ENCODE measurements at places on chromosomes 7 and 10.

DNA sequence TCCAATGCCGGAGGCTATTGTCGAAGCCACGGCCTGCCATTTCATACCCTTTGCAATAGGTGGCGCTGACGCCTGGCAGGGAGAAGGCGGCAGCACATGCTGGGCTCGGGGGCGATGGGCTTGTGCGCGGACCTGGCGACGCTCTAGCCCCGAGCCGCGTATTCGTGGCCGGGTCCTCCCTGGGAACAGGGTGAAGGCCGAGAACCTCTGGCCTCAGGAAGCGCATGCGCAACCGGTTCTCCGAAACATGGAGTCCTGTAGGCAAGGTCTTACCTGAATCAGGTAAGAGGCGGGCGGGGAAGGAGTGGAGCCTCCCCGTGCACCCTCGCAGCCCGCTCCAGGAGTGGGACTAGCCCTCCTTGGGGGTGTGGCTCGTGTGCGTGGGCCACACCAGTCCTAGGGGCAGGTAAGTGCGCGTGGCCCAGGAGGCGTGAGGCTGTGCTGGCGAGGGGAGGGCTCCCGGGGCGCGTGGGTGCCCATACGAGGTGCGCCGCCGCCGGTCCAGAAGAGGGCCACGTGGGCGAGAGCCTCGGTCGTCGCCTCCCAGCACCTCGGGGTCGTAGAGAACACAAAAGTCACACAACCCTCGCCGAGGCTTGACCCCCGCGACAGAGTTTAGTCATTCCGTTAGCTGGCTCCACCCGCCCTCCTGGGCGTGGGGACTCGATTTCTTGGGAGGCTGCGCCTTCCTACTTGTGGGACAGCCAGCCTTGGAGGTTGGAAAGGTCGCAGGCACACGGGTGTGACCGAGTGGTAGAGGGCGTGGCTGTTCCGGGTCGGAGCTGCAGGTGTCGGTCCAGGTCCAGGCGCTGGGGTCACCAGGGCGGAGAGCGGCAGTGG is 5.6 kb upstream of the MEST start:
- peak; percentile 68 for DNase-seq

- no peak for DNase-seq
Observed at GRCh38 chr7:123675181-123675473, 19.5 kb downstream of the LMOD2 start.

- DNase-seq: no peak
Observed at GRCh38 chr7:22109761-22110160, 164.1 kb upstream of the CDCA7L start.

GRCh38 chr7:94630855-94631254 is 25.1 kb downstream of the SGCE start:
- no peak for DNase-seq

- no peak for DNase-seq
Observed at GRCh38 chr7:92723943-92724342, 112.4 kb downstream of the CDK6 start.

DNA sequence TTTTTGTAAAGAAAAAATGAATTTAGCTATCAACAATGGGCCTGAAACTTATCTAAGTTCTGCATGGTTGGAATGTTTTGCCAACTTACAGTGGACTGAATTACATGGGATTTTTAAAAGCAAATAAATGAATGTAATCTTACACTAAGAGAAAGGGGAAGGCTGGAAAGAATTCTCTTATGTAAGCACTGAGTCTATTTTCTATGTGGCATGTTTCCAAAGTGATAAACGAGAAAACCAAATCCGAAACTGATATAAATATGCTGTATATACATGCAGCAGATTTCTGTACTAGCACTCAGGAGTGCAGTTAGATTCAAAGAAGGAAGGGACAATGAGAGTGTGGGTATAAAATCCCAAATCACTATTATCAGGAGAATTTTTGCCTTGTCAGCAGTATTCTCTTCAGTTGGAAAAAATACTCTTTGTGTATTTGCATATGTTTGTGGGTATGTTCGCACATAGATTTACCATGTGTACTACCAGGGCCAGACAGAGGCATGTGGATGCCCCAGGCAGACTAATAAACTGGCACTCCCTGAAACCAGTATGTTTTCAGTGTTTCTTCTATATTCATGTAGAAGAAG is 334.3 kb upstream of the SEMA3D start:
- DNase-seq: no peak

- no peak for DNase-seq
Observed at GRCh38 chr7:1385809-1386622, 73.3 kb downstream of the MICALL2 start.

DNA sequence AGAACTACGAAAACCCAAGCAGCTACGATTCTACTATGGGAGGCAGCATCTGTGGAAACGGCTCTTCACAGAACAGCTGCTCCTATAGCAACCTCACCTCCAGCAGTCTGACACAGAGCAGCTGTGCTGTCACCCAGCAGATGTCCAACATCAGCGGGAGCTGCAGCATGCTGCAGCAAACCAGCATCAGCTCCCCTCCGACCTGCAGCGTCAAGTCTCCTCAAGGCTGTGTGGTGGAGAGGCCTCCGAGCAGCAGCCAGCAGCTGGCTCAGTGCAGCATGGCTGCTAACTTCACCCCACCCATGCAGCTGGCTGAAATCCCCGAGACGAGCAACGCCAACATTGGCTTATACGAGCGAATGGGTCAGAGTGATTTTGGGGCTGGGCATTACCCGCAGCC is 81.6 kb upstream of the SAMD8 start:
- DNase-seq: no peak

GRCh38 chr7:74483402-74484336 is 30.0 kb downstream of the GTF2IRD1 start:
- no peak for DNase-seq

DNA sequence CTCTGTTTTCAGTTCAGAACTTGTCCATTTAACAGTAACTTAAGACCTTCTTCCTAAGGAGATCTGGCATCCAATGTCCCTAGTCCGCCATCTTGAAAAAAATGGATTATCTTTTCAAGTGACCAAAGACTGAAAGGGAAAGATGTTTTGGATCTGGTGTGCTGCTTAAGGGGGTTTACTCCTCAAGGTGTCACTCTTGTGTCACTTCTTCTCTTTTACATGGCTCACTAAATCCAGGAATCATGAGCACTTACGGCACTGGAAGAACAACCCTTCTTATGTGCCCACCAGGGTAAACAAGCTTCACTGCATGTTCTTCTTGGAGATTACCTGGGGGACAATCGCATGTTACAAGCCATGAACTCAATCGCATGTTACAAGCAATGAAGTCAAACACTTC is 43.7 kb downstream of the ANXA8 start:
- no peak for DNase-seq

- no peak for DNase-seq
Observed at GRCh38 chr7:2403718-2404648, 572 bp downstream of the CHST12 start.

DNA sequence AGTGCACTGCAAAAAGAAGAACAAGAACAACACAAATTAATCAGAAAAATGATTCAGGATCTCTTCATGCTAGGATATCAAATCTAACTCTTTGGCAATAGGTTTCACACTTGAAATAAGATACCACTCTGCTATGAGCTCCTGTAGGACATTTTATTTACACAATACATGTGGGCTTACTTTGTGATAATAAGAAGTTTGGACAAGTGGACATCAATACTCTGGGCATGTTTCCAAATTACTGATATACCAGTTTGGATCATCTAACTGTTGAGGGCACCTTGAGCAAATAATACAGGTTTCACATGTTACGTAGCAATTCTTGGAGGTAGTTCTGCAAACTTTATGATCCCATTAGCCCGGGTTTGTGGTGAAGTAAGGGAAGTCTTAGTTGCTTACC is 59.8 kb downstream of the CPVL start:
- DNase-seq: no peak

GRCh38 chr10:126730856-126731609 is 60.5 kb upstream of the C10orf90 start:
- DNase-seq: no peak

- no peak for DNase-seq
Observed at GRCh38 chr10:3095373-3096139, 28.2 kb downstream of the PFKP start.

DNA sequence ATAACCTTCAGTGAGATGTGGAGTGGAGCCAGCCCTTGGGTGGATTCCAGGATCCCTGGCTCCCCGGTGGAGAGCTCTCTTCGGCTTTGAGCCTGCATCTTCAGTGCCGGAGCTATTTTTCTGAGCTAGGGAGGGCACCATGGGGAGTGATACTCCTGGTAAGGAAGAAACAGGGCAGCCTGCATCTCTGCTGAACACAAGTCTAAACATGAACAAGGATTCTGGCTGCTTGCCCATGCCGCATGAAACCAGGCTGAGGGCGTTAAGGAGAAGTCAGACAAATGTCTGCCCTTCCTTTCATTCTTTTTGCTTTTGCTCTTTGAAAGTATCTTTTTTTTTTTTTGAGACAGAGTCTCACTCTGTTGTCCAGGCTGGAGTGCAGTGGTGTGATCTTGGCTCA is 60.4 kb downstream of the EVX1 start:
- no peak for DNase-seq

- no peak for DNase-seq
Observed at GRCh38 chr7:91083855-91084644, 180.2 kb upstream of the FZD1 start.

GRCh38 chr7:138137423-138138171 is 61.3 kb downstream of the AKR1D1 start:
- no peak for DNase-seq

GRCh38 chr10:31322647-31323046 is 3.6 kb downstream of the ZEB1 start:
- DNase-seq: no peak

DNA sequence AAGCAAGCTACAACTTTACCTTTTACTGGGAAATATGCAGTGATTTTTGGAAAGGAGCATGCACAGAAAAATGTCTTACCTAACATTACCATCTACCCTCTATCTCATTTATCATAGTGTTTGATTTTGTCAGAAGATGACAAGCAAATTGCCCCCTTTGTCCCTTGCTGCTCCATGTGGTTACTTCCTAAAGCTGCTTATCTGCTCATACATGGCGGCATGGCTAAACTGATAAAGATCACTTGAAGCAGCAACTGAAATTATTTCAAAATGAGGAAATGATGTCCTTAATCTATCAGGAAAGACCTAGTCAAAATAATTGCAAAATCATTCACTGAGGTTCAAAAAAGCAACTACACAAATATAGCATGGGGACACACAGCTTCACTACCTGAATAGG is 1198.5 kb upstream of the SORCS1 start:
- DNase-seq: no peak

- peak; percentile 75 for DNase-seq
Observed at GRCh38 chr10:75110006-75110632, 1.3 kb upstream of the SAMD8 start.

DNA sequence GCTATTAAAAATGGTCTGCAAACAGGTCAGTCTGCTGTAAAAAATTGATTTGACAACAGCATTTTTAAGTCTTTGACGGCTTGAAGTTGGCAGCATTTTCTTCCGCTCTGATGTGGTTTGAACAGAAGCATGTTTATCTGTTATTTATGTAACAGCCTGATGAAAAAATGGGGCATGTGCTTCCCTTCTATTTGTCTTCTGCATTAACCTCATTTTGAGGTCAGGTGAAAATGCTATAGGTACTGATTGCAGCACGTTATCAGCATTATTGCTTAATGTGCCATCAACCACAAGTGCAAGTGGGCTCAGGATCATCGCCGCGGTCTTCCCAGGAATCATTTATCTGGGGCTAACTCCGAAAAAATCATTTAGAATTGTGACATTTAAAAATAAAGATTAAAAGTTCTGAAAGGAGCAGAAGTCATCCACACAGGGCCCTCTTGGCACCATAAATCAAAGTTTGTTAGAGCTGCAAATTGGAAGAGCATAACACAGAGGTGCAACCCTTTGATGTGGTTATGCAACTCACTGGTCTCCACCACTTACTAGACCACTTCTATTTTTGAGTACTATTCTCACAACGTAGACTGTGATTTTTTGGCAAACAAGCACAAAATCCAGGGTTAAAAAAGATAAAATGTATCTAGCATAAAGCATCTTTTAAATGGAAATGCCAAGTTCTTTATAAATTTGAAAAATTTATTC is 307.7 kb downstream of the MDFIC start:
- no peak for DNase-seq

GRCh38 chr10:112708461-112708860 is 241.6 kb upstream of the TCF7L2 start:
- no peak for DNase-seq

- no peak for DNase-seq
Observed at GRCh38 chr10:68601501-68602265, 41.5 kb downstream of the TET1 start.

- no peak for DNase-seq
Observed at GRCh38 chr7:44177570-44178131, 11.6 kb downstream of the GCK start.

- DNase-seq: no peak
Observed at GRCh38 chr10:75191821-75192568, 18.6 kb upstream of the VDAC2 start.

DNA sequence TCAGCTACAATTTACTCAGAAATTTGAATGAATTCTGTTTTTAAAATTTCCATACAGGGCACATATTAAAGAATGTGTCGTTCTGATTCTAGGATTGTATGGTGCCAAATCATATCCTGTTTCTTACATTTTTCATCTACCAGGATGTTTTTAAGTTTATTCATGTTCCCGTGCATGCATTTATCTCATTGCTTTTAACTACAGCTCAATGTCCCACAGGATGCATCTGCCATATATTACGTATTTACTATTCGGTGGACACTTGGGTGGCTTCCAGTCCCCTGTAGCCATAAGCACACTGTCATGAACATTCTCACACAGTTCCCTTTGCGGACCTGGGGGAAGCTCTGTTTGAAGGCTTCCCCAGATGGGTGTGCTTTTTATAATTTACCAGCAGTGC is 122.3 kb downstream of the CCDC71L start:
- no peak for DNase-seq

DNA sequence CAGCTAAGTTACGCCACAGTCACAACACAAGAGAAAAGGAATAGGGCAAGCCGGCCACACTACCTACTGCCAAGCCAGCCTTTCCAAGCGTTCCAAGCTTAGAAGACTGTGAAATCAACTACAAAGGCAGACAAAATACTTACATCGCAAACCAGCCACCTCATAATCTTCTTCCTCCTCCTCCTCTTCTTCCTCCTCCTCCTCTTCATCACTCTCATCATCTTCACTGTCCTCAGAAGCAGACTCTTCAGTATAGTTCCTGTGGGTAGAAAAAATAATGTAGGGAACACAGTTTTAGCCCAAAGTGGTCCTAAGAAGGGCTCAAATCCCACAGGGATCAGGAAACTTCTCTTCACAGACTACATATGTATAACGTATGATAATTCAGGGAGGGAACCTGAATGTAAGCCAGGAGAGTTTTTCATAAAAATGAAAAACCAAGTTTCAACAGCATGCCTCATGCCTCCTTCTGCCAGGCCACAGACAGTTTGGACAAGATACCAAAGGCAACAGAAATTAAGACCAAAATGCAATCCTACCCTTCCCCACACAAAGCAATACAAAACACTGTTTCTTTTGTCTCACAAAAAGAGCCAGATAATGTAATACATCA is 13.6 kb downstream of the FZD9 start:
- no peak for DNase-seq

DNA sequence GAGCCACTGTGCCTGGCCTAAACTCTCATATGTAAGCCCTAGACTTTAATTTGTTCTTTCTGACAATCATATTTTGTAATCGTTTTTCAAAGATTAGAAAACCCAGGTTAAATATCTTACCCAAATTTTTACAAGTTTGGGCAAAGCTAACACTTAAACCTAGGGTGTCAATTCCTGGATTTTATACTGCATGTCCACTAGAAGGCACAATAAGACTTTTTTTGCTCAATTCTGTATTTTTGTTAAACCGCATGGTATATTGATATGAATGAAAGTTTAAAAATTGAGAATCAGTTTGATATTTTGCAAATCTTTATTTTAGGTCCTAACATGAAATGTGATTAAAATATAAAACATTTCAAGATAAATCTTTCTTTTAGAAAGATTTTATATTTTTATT is 29.3 kb downstream of the DYNC2I1 start:
- DNase-seq: no peak

Data from suprapubic skin (tissue), 4 donors.